ENCODE measurements at places on chromosomes 5 and 9. TPM values are rescaled to one million over a fixed set of nuclear protein-coding genes. Genes with fewer than 3 reads are reported as not detected.

The TMEM215 gene
- not detected for total RNA-seq

DNA sequence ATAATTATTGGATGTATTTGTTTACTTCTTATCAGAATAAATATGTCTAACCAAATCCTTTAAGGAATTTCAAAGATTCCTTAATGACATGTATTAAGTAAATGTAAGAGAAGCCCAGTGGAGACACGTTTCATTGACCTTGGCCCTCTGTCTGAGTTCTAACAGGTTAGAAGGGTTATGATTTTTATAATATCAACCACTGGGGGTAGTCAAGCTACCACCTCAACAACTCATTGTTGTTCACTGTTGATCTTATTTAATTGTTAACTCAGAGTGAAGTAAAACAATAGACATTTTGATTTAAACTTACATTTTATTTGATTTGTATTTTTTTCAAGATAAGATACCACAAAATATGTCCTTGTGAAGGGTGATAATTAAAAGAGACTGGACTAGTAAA, 499.2 kb upstream of the COX7C start:
- DNase-seq, result no peak

The CDC25C gene
- 0.81 TPM for total RNA-seq

DNA sequence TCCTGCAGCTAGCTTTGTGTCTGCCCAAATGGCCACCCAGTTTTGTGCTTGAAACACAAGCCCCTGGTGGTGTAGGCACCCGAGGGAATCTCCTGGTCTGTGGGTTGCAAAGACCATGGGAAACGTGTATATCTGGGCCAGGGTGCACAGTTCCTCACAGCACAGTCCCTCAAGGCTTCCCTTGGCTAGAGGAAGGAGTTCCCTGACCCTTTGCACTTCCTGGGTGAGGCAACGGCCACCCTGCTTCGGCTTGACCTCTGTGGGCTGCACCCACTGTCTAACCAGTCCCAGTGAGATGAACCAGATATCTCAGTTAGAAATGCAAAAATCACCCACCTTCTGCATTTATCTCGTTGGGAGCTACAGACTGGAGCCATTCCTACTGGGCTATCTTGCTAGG, 865.0 kb upstream of the ACO1 start:
- no peak for DNase-seq

DNA sequence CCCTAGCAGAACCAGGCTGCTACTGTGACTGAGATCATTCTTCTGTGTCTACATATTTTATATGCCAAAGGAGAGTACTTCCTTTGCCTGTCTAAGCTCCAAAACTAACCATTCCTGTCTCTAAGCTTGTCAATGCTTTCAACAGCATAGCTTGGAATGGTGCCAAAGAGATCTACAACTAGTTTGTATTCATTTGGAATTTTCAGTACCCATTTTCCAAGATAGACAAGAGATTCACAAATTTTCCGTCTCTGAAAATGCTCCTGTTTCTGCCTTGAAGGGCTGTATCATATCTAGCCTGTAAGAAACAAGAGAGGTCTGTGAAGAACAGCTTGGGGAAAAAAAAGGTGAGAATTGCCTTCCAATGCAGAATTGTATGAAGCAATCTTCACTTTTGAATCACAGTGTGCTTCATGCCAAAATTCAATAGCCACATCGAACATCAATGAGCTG, 334.4 kb upstream of the ACTBL2 start:
- DNase-seq, result no peak

GRCh38 chr5:53262348-53262970, 152.9 kb upstream of the MOCS2 start:
- DNase-seq, result no peak

DNA sequence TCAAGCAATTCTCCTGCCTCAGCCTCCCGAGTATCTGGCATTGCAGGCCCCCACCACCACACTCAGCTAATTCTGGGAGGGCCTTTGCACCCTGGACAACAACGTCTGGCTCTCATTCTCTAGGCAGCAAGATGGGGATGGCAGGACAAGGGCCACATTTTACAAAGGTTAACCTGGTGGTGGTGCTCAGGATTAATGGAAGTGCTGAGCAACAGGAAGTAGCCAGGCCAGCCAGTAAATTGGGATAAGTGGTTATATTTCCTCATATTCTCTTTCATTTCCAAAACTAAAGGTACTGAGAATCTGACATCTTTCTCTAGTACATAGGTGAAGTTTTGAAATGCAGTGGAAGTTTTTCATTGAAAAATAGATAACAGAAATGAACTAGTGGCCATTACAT, 24.7 kb upstream of the ASPN start:
- no peak for DNase-seq

The FST gene
- 0.27 TPM for total RNA-seq

GRCh38 chr9:108436448-108436847, 419.3 kb downstream of the ACTL7B start:
- DNase-seq, result no peak

DNA sequence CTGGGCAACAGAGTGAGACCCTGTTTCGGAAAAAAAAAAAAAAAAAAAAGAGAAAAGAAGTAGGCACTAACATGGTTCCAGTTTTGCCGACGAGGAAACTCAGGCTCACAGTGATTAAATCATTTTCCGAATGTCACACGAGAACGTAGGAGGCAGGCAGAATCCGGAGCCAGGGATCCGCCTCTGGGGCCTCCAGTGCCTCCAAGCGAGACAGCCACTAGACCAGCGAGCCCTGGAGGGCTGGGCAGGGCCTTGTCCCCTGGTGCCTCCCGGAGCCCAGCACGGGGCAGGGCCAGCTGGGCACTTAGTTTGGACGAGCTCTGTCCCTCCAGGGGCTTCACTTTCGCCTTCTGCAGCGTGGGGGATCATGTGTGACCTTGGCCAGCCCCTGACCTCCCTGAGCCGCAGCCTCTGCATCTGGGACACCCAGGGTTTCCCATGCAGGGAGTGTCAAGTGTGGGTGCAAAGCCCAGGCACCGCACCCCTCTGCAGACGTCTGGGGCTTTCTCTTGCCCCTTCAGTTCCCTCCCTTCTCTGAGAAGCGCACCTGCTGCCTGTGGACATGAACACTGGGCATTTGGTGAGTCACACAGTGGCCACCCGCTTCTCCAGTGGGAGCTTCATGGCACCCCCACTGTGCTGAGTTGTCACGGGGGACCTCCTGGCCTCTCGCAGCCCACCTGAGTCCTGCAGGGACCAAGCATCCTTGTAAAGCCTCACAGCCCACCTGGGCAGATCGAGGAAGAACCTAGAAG, 80.3 kb downstream of the RXRA start:
- DNase-seq, result no peak

DNA sequence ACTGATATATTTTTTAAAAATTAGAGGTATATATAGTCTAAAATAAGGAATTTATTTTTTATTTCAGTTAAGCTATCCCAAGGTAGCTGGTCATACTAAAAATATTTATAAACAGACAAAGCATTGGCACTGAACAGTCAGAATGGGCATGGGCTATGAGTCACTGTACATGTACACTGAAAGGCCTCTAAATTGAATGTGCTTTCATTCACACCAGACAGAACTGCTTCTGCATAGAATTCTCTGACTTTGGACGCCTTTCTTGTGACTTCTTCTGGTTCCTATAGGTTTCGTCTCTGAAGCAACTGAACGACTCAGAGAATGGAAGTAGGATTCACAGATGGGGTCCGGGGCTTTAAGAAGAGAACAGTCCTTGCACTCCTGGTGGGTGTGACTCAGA, 394.8 kb upstream of the MEF2C start:
- no peak for DNase-seq

The KIF4B gene
- total RNA-seq, result not detected

DNA sequence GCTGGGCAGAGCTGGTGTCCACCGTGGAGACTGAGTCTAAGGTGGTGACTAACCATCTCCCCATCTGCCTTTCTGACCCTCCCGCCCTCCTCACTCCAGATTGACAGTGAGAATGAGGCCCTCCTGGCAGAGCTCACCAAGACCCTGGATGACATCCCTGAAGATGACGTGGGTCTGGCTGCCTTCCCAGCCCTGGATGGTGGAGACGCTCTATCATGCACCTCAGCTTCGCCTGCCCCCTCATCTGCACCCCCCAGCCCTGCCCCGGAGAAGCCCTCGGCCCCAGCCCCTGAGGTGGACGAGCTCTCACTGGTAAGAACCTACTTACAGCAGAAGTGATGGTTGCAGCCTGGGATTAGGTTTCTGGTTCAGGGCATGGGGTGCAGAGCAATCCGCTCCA, 96.5 kb downstream of the PPARGC1B start:
- DNase-seq, result no peak

DNA sequence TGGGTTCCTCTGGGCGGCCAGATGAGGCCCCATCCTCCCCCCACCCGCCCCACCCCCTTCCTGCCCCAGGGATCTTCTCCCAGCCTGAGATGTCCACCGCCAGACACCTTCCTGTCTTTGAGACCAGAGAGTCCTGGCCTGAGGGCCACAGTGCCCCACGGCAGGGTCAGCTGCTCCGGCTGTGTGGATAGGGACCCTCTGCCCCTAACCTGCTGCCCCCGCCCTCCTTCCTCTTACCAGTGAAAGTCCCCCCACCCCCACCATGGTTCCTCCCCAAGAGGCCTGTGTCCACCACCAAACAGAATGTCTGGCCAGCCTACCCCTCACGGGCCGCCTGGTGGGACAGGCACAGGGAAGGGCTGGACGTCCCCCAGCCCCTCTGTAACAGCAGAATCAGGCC, 43.0 kb upstream of the UBAC1 start:
- no peak for DNase-seq

The PCDHA2 gene
- total RNA-seq, result under 0.01 TPM

GRCh38 chr9:130775336-130775991, 59.6 kb upstream of the ABL1 start:
- DNase-seq, result no peak

- DNase-seq, result no peak
Observed at GRCh38 chr9:117134826-117135500, 279.9 kb downstream of the ASTN2 start.

The CNTRL gene
- 30.7 TPM for total RNA-seq

DNA sequence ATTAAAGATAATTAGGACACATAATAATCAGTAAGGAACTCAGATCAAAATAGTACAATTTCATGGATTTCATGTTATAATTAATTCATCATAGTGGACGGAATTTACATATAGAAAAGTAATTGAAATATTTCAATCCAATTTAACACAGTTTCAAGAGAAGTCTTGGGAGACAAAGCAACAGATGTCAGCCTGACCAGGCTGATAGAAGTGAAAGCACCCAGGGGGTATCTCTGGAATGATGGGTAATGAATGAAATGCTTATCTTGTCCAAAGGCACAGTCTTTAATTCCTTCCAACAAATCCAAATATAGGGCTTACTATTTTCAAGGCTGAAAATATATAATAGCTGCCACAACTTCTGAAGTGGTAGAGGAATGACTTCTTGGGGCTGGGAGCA, 629.3 kb upstream of the RGMB start:
- DNase-seq, result no peak

DNA sequence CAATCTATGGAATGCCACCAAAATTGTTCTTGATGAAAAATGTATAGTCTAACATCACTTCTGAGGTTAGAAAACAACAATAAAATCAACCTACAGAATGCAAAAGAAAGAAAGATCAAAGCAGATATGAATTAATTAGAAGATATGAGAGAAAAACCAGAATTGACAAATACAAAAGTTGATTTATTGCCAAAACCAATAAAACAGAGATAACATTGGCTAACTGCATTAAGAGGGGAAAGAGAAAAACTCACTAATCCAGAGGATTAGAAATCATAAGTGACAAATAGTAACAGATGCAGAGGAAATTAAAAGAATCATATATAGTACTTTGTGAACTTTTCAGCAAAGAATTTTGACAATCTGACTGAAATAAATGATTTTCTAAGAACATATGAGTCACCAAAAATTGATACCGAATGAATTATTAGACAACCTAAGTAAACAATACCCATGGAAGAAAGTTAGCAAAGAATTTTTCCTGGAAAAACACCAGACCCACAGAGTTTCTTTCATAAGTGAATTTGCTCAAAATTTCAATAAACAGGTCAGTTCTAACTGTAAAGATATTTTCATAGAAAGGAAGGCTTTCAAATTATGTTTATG, 167.7 kb downstream of the AOPEP start:
- DNase-seq, result no peak

- DNase-seq, result no peak
Observed at GRCh38 chr9:91886414-91887076, 63.5 kb downstream of the ROR2 start.

GRCh38 chr5:1706021-1706420, 93.6 kb downstream of the MRPL36 start:
- no peak for DNase-seq

The LRRC14B gene
- total RNA-seq, result 0.54 TPM

The FBXW5 gene
- total RNA-seq, result 179 TPM

GRCh38 chr5:157267025-157267424, 1.1 kb downstream of the CYFIP2 start:
- DNase-seq, result no peak

Data from hematopoietic multipotent progenitor cell (in vitro differentiated cells).